Common myeloid progenitor, CD34-positive (primary cell): ENCODE measurements at places on chromosomes 2 and 18.
A peak's percentile ranks its signal among the peaks of the same experiment; 100 is the strongest.

DNA sequence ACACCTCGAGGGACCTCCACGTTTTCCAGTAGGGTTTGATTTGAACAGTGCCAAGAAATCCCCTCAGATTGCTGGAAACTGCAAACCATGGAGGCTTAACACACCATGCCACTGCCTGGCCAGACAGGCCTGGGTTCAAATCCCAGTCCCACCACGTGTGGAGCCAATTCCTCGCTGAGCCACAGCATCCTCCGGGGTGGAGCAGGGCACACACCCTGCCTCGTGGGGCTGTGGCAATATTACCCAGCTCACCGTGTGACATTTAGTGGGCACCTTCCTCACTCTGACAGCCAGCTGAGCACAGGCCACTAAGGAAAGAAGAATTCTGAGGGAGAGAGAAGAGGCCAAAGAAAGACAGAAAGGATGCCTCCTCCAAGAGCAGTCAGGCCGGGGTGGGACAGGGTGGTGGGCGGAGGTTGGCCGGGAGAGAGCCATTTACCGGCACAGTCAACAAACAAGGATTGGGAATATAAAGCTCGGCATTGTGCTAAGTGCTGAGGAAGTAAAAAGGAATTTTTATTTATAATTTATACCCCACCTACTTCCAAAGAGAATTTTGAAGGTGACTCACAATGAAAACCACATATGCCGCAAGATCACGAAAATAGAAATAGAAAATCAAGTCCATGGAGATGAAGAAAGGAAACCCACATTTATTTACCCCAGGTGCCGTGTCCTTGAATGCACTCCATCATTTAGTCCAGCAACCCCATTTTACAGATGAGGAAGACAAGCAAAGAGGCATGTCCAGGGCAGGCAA is 111.5 kb downstream of the MCFD2 start:
- DNase-seq = no peak

GRCh38 chr2:109545828-109546713 is 67.7 kb downstream of the SEPTIN10 start:
- DNase-seq = peak; percentile 71

GRCh38 chr2:119301413-119301812 is 65.2 kb downstream of the C2orf76 start:
- no peak for DNase-seq

DNA sequence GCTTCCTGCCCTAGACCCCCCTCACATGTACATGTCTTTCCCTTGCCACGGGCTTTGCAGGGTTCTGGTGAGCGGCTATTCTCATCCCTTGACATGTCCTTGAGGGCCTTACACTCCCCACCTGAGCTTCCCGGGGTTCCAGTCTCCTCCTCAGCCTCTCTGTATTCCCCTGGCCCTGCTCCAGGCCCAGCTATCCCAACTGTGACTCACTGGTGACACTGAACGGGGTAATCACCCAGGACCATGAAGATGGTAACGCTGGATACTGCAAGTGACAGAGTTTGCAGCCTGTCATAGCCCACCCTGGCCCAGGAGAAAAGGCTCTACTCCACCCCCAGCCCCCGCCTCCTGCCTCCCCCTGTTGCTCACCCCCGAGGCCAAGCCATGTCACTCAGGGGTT is 27.3 kb downstream of the KIF3C start:
- DNase-seq = no peak
